ENCODE measurements at places on chromosomes 1 and 21.
A peak's percentile ranks its signal among the peaks of the same experiment; 100 is the strongest.

- no peak for DNase-seq
These were observed 230.2 kb downstream of the PAPPA2 start for GRCh38 chr1:176692988-176693696.

- no peak for DNase-seq
These were observed 748.2 kb upstream of the ADAMTS5 start for GRCh38 chr21:27715131-27715530.

DNA sequence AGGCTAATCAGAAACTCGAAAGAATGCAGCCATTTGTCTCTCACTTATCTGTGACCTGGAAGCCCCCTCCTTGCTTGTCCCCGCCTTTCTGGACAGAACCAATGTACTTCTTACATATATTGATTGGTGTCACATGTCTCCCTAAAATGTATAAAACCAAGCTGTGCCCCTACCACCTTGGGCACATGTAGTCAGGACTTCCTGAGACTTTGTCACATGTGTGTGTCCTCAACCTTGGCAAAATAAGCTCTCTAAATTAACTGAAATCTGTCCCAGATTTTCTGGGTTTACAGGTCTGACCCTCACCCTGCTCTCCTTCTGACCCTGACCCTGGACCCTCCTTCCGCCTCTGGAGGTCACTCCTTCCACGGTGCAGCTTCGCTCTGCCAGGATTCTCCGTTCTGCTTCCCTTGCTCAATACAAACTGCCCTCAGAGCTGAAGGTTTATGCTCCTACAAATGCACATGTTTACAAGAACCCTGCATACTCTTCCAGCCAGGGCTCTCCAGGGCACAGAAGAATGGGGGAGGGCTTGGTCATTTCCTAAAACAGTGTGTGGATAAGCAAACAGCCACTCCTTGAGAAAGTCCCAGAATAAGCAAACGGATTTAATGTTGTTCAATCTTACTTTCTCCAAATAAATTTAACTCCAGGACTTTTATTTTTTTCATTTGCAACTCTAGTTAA is 160.5 kb downstream of the ACTL8 start:
- no peak for DNase-seq

- no peak for DNase-seq
These were observed 144.8 kb downstream of the USP25 start for GRCh38 chr21:15874615-15875014.

- no peak for DNase-seq
These were observed 8.8 kb downstream of the PCP4L1 start for GRCh38 chr1:161267321-161267720.

- no peak for DNase-seq
These were observed 22.1 kb upstream of the NPHP4 start for GRCh38 chr1:6014130-6014999.

GRCh38 chr1:22835636-22836319 is 125.1 kb downstream of the EPHB2 start:
- DNase-seq = no peak

DNA sequence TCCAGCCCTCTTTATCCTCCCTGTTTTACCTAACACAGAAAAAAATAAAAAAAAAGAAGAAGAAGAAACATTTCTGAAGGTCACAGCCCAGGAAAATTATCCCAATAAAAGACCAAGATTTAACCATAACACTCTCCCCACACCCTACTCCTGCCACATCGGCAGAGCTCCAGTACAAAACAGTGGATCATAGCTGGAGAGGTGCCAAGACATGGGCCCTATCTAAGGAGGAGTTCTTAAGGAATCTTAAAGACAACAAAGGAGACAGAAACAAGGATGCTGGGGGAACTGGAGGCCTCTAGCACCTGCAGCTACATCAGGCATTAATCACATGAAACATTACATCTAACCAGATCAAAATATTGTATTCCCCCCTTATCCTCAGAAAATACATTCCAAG is 432.8 kb downstream of the MATN1 start:
- DNase-seq = no peak

DNA sequence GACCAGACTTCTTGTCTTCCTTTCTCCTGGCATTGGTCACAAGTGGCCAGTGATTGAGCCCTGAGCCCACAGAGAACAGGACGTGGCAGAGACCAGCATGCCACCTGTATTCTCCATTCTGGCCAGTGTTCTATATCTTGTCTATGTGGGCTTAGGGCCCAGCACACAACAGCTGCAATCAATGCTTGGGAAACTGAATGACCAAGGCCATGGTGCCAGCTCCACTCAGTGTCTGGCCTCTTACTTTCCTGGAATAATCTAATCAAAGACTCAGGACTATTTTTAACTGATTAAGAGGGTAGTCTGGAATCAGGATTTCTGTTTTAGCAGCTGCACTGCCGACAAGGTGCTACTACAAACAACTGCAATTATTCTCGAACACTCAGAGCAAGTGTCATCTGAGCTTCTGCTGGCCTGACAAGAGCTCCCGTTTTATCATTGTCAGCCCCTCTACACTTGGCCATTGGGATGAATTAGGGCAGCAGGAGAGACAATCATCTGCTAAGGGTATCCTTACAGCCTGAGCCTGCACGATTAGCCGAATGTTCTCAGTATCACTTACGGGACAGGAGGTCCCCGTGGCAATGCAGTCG is 74.4 kb upstream of the GRIK3 start:
- DNase-seq = peak; percentile 61

DNA sequence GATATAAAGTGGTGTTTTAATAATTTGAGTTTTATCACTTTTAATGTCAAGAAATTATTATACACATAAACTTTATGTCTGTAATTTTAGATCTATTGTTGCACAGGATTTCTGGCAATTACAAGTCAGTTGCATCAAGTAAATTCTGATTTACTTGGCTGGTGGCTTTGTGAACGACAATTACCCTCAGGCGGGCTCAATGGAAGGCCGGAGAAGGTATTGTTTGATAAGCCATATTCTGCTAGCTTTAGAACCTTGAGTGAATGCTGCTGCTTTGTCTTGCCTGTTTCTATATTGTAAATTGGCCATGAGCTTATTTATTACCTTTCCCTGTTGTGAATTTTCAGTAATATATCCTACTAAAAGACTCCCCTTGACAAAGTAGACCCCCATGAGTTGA is 4.6 kb upstream of the MSH4 start:
- DNase-seq = no peak

GRCh38 chr1:228905701-228906101 is 170.4 kb downstream of the RHOU start:
- DNase-seq = no peak

GRCh38 chr1:91765293-91765692 is 120.7 kb downstream of the TGFBR3 start:
- no peak for DNase-seq

DNA sequence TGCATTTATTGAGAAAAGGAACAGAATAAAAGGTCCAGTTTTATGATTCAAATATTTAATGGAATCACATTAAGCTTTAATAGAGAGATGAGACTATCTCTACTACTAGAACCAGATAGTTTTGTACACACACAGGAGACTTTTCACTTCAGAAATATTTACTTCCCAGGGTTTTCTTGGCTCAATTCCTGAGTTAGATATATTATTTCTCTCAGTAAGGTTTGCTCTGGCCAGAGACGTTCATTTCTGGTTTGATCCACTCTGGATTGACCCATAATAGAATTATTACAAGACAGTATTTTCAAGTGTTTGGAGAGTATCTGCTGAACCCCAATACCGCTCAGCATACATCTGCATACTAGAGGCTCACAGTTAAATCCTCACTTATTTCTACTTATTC is 1.3 kb upstream of the RCOR3 start:
- DNase-seq = no peak

DNA sequence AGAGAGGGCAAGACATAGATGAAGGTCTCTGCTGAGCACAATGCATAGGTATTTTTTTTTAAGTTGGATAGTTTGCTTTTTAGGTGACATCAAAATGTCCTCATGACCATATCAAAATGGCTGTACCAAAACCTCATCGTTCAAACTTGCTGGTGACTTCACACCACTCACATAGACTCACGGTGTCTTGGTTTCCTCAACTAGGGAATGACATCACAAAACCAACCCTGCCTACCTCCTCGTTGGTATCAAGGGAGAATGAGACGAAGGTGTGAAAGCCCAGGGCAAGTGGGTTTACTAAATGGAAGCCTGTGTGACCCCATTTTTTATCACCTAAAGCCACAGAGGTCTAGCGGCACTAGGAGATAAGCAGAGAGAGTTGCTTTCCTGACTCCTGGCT is 1.6 kb downstream of the PIGR start:
- no peak for DNase-seq

GRCh38 chr1:74853756-74854155 is 120.8 kb downstream of the TYW3 start:
- DNase-seq = no peak

- DNase-seq = no peak
These were observed 73.6 kb upstream of the SLC25A33 start for GRCh38 chr1:9465640-9466039.

DNA sequence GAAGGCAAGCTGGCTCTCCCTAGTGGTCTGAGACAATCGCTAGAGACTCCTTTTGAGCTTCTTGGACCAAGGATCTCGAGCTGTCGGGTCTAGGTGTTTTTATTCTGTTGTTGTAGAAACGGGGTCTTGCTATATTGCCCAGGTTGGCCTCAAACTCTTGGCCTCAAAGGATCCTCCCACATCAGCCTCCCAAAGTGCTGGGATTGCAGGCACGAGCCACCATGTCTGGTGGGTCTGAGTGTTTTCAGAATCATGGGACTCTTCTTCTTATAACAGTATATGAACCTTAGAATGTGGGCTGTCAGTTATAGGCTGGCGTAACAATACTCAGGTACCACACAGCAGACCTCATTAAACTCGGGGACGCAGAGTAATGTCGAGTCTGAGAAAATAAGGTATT is 33.1 kb downstream of the DNAJC11 start:
- DNase-seq = no peak

DNA sequence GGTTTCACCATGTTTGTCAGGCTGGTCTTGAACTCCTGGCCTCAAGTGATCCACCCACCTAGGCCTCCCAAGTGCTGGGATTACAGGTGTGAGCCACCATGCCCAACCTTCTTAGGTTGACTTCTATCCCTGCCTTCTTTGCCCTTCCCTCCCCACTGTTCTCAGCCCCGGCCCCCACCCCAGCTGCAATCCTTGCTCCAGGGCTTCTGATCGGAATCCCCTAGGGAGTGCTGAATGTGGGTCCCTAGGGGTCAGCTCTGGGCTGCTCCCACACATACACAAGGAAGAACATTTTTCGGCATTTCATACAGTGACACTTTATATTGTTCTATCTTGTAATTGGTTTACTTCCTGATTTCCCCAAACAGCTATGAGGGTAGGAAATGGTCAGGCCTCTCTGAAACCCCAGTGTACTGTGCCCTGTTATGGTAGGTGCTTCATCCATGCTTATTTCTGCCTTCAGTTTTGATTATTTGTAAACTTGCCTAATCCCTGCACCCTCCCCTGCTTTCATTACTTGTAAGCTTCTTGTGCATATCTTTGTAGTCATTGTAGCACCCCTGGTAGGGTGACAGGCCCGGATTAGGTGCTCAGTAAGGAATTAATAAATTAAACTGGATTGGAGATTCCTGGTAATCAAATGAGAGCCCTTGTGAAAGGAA is 5.8 kb upstream of the SRP9 start:
- DNase-seq = no peak

- no peak for DNase-seq
These were observed 136.5 kb downstream of the ZZZ3 start for GRCh38 chr1:77545970-77546369.

DNA sequence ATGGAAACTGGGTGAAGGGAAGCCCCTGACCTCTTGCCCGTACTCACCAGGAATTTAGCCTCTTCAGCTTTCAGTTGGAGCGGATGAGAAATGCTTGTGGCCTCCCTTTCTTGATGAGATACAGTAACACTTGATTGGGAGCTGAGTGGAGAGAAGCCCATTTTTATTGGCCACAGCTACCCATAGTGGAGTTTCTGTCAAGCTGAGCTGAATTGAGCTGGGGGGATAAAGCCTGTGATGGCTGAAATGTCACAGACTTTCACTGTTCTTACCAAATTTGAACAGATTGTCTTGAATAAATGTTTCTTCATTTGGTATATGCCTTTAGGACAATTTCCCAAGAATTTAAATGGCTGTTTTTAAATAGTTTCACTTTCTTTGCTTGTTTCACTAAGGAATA is 125.9 kb downstream of the ZMYM4 start:
- DNase-seq = no peak

GRCh38 chr1:34681480-34682451 is 73.1 kb upstream of the GJB5 start:
- peak; percentile 40 for DNase-seq

DNA sequence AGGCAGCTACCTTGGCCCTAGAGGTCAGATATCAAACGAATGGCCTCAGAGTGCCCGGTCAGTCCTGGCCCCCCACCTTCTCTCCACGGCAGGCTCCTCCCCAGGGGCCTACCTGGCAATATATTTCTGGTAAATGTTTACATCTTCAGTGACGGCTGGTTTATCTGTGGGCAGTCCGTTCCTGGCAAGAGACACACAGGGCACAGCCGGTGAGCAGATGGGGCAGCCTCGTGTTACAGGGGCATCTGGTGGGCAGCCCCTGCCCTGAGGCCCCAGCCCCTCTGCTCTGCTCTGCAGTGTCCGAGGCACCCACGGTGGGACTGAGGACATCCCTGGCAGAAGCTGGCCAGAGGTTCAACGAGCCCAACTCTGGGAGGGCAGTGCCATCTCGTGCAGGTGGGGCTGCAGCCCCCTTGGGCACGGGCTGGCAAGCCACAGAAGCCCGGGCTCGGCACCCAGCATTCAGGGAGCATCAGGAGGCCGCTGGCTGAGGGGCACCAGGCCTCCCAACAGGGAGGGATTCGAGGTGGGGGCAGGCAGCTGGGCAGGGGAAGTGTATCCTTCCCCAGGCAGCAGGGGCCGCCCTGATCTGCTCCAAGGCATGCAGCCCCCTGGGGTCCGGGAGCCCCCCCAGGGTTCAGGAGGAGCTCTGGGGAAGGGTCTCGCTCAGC is 137.9 kb downstream of the CASZ1 start:
- no peak for DNase-seq

GRCh38 chr1:85278853-85279314 is 2.5 kb upstream of the BCL10 start:
- no peak for DNase-seq

DNA sequence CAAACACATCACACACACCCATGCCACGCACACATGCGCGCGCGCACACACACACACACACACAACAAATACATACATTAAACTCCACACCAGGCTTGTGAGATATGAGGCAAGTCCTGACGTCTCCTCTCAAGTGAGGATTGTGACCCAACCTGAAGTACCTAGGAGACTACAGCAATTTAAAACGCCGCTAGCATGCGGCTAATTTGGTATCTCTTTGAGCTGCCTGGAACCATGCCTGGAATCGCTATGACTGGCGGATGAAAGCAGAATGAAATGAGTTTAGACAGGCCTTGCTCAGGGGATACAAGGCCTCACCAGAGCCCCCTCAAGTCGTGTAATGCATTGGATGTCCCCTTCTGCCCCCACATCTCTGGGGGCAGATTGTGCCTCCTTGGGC is 1.6 kb upstream of the RAB7B start:
- DNase-seq = peak; percentile 24

GRCh38 chr21:40613546-40614030 is 233.4 kb downstream of the DSCAM start:
- DNase-seq = no peak

Measured in NCI-H2029 (cell line).